Dorsolateral prefrontal cortex (tissue), 122 donors: ENCODE measurements at places on chromosomes 6 and 20. TPM values are rescaled to one million over a fixed set of nuclear protein-coding genes. Genes with fewer than 3 reads are reported as not detected.

- DNase-seq: no peak
These were observed 189.3 kb downstream of the PREX1 start for GRCh38 chr20:48638546-48638945.

- no peak for DNase-seq
These were observed 80.0 kb upstream of the ATXN1 start for GRCh38 chr6:16841241-16841640.

MPC1 gene
- total RNA-seq: 91.8 TPM

- no peak for DNase-seq
These were observed 6.9 kb downstream of the MANBAL start for GRCh38 chr20:37296371-37296770.

DNA sequence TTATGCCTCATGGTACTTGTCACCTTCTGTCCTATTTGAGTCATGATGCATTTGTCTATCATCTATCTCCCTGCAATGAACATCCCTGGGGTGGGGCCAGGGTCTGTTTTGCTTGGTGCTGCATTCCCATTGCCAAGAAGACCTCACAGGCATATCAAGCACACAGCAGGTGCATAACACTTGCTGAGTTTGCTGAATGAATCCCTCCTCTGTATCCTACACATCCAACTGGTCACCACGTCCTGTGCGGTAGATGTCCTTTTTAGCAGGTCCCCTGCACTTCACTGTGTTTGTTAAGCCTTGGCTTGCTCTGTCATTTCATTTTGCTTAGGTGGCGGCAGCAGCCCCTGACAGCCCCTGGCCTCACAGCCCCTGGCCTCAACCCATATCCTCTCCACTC lies 214.8 kb upstream of the RNF24 start:
- DNase-seq: no peak

PEX7 gene
- 5.1 TPM for total RNA-seq

DNA sequence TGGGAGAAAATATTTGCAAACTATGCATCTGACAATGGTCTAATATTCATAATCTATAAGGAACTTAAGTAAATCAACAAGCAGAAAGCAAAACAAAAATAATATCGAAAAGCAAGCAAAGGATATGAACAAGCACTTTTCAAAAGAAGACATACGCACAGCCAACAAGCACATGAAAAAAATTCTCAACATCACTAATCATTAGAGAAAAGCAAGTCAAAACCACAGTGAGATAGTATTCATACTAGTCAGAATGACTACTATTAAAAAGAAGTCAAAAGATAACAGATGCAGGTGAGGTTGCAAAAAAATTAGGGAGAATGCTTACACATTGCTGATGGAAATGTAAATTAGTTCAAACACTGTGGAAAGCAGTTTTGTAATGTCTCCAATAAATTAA lies 410.2 kb downstream of the MMUT start:
- DNase-seq: no peak

DNA sequence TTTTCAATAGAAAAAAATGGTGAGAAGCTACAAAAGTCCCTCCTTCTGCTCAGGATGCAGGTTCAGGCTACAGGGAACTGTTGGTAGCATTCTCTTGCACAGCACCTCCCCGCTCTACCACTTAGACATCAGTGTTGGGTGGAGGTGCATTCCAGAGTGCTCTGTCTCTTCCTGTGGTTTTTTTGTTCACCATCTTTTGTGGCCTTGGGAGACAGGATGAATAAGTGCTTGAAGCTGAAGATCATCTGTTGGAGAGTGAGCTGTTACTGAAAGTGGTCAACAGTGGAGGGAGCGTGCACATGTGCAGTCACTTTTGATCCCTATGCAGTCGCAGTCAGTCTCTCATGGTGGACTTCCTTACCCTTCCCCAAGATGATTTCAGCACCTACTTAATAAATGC lies 16.6 kb upstream of the BTBD3 start:
- DNase-seq: no peak

OXT gene
- total RNA-seq: not detected

- no peak for DNase-seq
These were observed 74.7 kb upstream of the TNFAIP3 start for GRCh38 chr6:137792160-137793033.

IRAK1BP1 gene
- total RNA-seq: 9.4 TPM

GRCh38 chr6:93392797-93393196 lies 26.6 kb downstream of the EPHA7 start:
- no peak for DNase-seq

- no peak for DNase-seq
These were observed 930 bp downstream of the THBD start for GRCh38 chr20:23048283-23049200.

C6orf15 gene
- not detected for total RNA-seq

DNA sequence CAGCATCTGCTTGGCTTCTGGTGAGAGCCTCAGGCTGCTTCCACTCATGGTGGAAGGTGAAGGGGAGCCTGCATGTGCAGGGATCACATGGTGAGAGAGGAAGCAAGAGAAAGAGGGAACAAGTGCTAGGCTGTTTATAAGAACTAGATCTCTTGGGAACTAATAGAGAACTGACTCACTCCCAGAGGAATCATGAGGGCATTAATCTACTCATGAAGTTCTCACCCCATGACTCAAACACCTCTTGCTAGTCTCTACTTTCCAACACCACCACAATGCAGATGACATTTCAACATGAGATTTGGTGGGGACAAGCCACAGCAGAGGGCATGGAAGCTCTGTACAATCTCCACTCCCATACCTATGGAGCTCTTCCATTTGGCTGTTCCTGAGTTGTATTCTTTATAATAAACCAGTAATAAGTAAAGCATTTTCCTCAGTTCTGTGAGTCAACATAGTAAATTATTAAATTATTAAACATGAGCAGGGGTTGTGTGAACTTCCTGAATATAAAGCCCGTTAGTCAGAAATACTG lies 524.1 kb upstream of the NRSN1 start:
- no peak for DNase-seq

- DNase-seq: no peak
These were observed 99.3 kb upstream of the MRPS10 start for GRCh38 chr6:42316981-42317380.

- DNase-seq: no peak
These were observed 877.5 kb downstream of the TFAP2A start for GRCh38 chr6:9537381-9537780.

GRCh38 chr20:25288291-25289181 lies 40.7 kb downstream of the PYGB start:
- DNase-seq: no peak

ARFGEF3 gene
- total RNA-seq: 72.2 TPM

DNA sequence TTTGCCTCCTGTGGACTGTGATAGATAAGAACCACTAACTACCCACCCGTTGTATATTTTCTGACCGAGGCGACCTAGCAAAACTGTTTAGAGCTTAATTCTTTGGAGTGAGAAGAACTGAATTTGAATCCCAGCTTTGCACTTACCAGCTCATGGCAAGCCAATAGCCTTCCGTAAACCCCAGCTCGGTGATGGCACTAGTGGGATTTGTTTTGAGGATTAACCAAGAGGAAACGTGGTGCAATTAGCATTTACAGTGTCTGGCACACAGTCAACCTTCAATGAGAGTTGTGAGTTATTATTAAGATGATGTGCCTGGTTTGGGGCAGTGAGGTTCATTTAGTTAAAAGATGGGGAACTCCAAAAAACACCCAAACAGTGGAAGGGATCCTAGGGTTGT lies 12.3 kb upstream of the DSP start:
- no peak for DNase-seq

SOX18 gene
- 6.9 TPM for total RNA-seq

GRCh38 chr20:19354950-19355349 lies 142.5 kb downstream of the SLC24A3 start:
- no peak for DNase-seq

PNPLA1 gene
- total RNA-seq: 0.55 TPM
